Dermis blood vessel endothelial cell (primary cell): ENCODE measurements at places on chromosomes 1 and 21.
A peak's percentile ranks its signal among the peaks of the same experiment; 100 is the strongest.

GRCh38 chr1:33372162-33372561 is 51.3 kb upstream of the A3GALT2 start:
- no peak for DNase-seq

DNA sequence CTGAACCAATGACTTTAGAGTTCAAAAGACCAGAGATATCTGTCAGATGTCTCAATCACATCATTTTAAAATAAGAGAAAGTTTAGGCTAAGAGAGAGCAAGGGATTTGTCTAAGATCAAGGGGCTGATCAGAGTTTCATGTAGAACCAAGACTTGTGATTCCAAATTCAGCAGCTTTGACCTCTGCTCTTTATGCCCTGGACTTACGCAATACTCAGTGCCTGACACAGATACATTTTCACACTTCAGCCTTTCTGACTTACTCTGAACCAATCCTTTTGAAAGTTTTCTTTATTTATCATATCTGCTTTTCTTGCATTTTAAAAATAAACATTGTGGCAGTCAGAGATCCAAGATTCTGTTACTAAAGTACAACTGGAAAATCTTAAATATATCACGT is 428.0 kb downstream of the PLPP3 start:
- DNase-seq = no peak

- DNase-seq = no peak
Measured at GRCh38 chr1:187903223-187903622, 1074.5 kb downstream of the PLA2G4A start.

DNA sequence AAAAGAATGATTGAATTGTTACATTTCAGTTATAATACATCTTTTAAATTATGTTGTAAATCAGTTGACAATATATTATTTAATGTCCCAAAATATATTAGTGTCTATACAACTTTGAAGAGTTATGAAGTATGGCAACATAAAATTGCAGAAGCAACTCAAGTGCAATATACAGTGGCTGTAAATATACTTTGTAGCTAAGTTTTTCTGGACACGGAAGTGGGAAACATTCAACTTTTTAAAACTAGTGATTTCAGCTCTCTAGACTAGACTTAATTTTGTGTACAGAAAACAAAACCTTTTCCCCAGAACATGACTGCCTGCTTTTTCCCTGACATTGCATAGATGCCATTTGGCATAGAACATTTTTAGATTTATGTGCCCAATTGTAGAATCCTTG is 29.5 kb upstream of the ABCG1 start:
- no peak for DNase-seq

GRCh38 chr21:34817821-34818661 is 149.2 kb downstream of the CLIC6 start:
- no peak for DNase-seq

DNA sequence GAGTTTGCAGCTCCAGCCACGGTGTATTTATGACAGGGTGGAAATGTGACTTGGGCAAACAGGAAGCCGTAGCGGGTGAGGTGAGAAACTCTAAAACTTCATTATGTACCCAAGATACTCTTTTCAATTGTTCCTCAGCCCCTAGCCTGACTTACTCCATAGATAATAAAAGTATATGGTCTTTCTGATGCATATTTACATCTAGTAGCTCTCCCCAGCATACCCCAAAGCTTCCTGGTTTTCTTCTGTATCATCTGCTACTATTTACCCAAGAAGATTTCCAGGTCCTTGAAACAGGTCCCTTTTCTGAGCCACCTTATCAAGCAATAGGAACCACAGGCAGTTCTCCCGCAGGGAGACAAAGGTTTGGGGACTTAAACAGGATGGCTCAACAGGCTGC is 201.5 kb upstream of the ESRRG start:
- no peak for DNase-seq

DNA sequence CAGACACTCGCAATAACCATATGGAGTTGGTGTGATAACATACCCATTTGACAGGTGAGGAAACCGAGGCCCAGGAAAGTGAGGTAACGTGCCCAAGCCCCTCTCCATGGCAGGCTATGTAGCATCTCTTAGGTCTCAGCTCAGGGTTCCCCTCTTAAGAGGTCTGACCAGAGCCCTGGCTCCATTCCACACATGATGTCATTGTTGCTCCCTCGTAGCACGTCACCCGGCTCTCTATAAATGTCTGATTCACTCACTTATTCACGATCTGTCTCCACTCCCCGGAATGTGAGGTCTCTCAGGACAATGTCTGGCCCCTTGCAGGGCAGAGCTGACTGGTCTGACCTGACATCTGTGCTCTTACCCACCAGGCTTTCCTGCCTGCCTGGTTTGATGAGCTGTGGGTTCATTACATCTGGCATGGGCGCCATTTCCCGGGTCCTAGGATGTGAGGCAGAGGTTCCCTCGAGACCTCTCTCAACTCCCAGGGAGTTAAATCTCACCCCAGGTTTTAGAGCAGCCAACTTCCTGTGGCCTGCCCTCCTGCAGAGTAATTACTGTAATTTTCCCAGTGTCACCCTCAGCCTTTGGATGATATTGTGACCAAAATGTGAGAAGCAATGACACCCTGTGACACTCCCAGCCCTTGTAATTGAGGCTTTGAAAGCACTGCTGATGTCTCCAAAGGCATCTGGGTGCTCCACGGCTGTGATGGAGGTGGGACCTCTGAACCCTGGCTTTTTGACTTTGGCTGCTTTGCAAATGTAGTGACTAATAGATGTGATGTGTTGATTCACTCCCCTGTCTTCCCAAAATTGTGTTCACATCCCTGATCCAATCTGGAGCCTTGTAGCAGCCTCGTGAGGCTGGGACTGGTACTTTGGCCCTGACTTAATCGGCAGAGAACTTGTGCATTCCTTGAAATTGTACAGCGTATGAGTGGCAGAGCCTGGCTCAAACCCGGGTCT is 10.6 kb downstream of the ACTL8 start:
- no peak for DNase-seq

GRCh38 chr1:167416506-167416905 is 101.8 kb downstream of the CD247 start:
- no peak for DNase-seq

DNA sequence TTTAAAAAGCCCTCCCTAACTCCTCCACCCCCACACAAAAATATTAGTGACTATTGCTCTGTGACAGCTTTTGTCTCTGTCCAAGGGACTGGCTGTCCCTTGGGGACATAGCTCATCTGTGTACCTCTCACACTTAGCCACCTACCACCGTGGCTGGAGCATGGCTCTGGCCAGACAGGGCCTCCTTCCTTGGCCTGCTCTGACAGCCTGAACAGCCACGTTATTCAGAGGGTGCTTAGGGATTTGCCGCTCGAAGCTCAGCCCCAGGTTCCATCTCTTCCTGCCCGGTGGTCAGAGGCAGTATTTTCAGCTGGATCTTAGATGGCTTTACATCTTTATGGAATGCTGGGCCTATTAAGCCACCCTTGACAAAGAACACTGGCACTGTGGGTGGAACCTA is 6.1 kb upstream of the CELSR2 start:
- no peak for DNase-seq

- DNase-seq = no peak
Measured at GRCh38 chr1:167776616-167777268, 55.0 kb downstream of the MPZL1 start.

GRCh38 chr1:89989799-89990198 is 5.1 kb upstream of the ZNF326 start:
- no peak for DNase-seq

DNA sequence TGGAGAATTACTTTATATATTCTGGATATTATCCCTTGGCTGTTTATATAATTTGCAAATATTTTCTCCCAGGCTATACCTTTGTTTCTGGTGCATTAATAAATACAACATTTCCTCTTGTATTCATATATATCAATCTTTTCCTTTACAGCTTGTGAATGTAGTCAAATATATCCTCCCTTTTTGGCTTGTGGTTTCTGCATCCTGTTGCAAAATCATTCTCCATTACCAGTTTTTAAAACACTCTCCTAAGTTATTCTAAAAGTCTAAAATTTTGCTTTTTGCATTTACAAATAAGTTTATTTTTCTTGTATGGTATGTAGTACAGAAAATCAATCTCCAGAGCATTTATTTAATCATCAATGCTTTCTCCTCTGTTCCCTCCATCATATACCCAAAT is 909.4 kb downstream of the ADGRL2 start:
- no peak for DNase-seq

GRCh38 chr1:30877205-30877912 is 31.2 kb downstream of the SDC3 start:
- peak; percentile 56 for DNase-seq

DNA sequence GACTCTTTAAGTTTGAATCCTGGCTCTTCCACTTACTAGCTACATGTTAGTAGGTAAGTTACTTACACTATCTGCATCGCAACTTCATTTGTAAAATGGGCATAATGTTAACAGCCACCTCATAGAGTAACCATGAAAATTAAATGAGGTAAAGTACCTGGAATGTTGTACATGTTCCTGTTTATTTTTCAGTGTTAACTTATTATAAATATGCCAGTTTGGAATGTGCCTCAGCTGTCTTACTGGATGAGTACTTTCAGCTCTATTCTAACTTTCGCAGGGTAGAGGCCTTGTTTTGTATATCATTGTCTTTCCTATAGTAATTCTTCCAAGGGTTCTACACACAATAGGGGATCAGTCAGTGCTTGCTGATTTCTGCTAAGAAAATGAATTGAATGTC is 167.4 kb downstream of the DUSP10 start:
- DNase-seq = no peak

GRCh38 chr1:6596886-6597776 is 5.5 kb downstream of the KLHL21 start:
- DNase-seq = no peak

DNA sequence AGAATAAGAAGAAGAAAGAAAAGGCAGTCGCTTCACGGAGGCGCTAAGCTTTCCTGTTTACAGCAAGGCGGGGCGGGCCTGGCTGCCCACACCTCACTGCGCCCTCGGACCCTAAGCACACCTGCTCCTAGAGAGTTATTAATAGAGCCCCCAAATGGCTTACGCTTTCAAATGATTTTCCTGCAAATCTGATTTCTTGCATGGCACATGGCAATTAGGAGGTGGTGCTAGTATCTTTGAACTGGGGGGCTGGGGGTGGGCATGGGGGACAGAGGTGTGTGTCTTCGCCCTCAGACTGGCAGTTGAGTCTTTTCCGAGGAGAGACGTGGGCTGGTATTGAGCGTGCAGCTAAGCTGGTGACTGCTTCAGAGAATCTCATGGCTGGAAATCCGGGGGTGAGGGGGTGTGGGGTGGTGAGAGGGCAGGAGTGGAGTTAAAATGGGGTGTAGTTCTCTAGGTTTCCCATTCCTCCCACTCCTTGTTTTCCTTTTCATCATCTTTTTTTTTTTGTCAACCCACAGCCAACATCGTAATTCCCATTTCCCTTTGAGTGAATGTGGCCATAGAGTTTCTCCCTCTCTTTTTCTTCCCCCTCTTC is 1.3 kb downstream of the S1PR1 start:
- DNase-seq = peak; percentile 67

GRCh38 chr1:93775224-93775623 is 93.6 kb upstream of the BCAR3 start:
- DNase-seq = no peak

GRCh38 chr1:13523780-13524477 is 10.1 kb upstream of the LRRC38 start:
- DNase-seq = no peak

DNA sequence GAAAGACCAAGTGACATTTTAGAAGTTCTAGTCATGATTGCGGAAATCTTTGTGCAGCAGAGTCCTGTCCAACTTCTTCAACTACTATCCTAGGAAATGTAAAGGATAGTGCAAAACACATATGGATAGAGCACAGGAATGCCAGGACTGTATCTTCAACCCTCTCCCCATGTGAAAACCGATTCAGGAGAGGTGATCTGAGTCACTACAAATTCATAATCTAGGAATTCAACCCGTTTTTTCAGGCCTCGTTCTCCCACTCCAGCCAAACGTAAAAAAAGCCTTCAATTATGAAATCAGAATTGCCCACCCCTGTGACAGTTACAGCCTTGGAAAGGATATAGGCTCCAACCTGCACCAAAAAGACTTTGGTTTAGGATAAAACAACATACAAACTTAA is 52.9 kb upstream of the RGS1 start:
- DNase-seq = no peak

- DNase-seq = no peak
Measured at GRCh38 chr1:17721444-17721843, 33.7 kb upstream of the ACTL8 start.

GRCh38 chr1:19438516-19439195 is 46.7 kb downstream of the CAPZB start:
- DNase-seq = peak; percentile 39

GRCh38 chr1:184801503-184801902 is 46.8 kb upstream of the EDEM3 start:
- DNase-seq = peak; percentile 86

- DNase-seq = no peak
Measured at GRCh38 chr21:18252256-18252655, 7.6 kb downstream of the CHODL start.

- DNase-seq = no peak
Measured at GRCh38 chr21:35017256-35017655, 31.8 kb downstream of the RUNX1 start.

DNA sequence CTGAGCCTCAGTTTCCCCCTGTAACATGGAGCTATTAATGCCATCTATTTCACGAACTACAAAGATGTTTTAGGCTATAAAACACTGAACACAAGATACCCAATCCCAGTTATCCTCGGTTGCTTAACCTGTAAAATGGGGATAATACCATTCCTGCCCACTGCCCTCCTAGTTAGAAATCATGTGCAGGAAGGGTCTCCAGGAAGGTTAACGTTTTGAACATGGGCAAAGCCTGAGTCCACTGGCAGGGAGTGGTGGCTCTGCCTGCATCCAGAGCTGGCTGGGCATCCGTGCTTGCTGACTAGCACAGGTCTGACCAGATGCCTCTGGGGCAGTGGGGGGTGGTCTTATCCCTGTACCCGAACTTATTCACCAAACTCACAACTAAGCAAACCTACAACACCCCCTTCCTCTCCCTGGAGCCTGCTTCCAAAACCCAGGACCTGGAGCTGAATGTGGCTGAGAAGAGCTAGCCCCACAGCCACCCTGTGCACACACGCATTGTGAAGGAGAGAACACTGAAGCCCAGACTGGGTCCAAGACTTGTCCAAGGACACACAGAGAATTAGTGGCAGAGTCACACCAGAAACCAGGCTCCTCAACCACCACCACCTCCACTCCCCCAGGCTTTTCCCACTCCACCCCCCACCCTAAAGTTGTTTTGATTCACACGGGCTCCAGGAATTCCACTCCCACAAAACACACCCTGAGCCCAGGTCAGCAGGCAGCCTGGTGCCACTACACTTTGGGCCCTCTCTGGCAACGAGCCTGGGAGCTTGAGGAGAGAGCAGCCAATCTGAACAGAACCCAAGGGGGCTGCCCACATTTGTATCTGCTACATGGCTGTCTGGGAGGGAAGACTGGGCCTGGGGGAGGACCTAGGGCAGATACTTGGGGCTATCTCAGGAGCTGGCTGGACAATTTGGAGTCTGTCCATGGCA is 1.6 kb downstream of the E2F2 start:
- no peak for DNase-seq
